Activated CD4-positive, alpha-beta memory T cell treated with anti-CD3 and anti-CD28 coated beads for 36 hours (primary cell): ENCODE measurements at places on chromosomes 6 and 20. TPM values are rescaled to one million over a fixed set of nuclear protein-coding genes. Genes with fewer than 3 reads are reported as not detected.

- H3K4me1 ChIP-seq: no peaks in the 10 kb centered on the region
- H3K36me3 ChIP-seq: no peaks in the 10 kb centered on the region
- no peak for DNase-seq
- no peaks in the 10 kb centered on the region for H3K27me3 ChIP-seq
These were observed 15.9 kb upstream of the TRERF1 start for GRCh38 chr6:42467651-42468050.

DNA sequence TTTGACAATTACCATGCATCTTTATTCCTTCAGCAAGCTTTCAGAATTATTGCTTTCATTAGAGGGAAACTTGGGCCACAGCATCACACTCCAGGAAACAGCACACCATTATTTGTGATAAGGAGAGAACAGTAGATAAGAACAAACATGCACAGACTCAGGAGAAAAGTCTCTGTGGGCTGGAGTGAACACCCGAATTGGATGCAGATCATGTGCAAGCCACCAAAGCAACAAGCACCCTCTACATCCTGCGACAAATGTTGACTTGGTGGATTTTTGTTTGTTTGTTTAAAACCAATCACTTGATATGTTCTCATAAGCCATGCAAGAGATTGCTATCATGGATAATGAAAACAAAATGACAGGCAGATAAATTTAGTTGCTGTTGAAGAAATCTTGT is 67.7 kb upstream of the ZFP64 start:
- no peak overlapping the region for H3K4me3 ChIP-seq
- peaks cover 1% of the 10 kb centered on the region for H3K36me3 ChIP-seq
- DNase-seq: no peak
- peaks cover 13% of the 10 kb centered on the region for H3K27me3 ChIP-seq

DNA sequence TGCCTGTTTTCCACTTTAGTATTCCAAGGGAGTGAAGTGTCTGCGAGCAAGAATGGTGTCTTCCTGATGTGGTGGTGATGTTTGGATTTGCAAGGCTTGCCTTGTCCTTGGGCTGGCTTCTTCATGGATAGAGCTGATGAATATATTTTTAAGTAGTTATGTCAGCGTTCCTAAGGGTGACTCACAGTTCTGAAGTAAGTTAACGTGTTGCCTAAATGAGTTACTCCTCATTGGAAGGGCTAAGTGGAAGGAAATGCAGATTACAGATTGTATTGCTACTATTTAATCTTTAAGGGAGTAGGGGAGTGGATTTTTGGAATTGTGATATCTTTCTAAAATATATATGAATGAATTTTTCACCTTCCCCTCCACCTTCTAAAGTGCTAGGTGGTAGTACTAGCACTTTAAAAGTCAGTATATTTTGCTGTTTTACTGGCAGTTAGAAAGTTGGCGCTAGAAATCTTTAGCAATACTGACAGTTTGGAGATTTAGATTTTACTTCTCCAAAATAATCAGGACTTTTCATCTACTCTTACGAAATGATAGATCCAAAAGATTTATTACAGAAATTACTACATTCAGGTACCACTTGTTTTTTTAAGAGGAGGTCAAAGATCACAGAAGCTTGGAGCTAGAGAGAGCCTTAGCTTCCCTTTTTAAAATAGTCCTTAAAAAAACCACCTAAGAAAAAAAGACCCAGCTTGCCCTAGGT is 197.4 kb downstream of the JARID2 start:
- H3K4me3 ChIP-seq: no peak overlapping the region
- H3K36me3 ChIP-seq: peaks cover 2% of the 10 kb centered on the region
- no peak for DNase-seq

- no peaks in the 10 kb centered on the region for H3K36me3 ChIP-seq
- DNase-seq: no peak
- H3K4me1 ChIP-seq: no peaks in the 10 kb centered on the region
- H3K27me3 ChIP-seq: no peaks in the 10 kb centered on the region
- H3K27ac ChIP-seq: no peak overlapping the region
- H3K4me3 ChIP-seq: no peak overlapping the region
These were observed 46.1 kb downstream of the PRKN start for GRCh38 chr6:162681447-162681846.

The CSTF1 gene
- 53.9 TPM for total RNA-seq

DNA sequence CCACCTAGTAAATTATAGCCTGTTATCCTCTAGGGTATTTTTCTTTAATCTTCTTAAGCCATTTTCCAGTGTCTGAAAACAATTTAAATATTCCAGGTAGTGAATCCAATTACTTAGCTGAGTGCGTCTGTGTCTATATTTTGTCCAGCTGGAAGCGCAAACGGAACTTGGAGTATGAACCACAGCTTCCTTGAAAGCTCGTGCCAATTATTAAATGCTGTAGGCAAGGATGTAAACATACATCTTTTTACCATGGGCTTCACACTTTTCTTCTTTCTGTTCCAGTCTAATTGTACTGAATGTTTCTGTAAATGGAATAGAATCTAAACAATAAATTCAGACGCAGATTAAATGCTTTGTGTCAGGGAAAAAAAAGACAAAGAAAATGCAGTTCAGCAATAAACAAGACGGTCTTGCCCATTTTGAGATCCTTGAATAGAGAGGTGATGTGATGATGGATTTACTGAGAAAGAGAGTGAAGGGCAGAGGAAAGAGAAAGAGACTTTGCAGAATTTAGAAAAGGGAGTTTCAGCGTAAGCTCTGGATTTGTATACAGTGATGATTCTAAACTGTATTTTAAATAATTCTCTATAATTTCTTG is 1.9 kb downstream of the PLCB1 start:
- no peak overlapping the region for H3K4me3 ChIP-seq
- no peak overlapping the region for H3K27ac ChIP-seq
- no peaks in the 10 kb centered on the region for H3K36me3 ChIP-seq
- DNase-seq: no peak
- H3K4me1 ChIP-seq: peaks cover 17% of the 10 kb centered on the region

- peaks cover 1% of the 10 kb centered on the region for H3K27me3 ChIP-seq
- peaks cover 36% of the 10 kb centered on the region for H3K4me1 ChIP-seq
- H3K36me3 ChIP-seq: peaks cover 28% of the 10 kb centered on the region
- no peak for DNase-seq
- peak overlapping the region; percentile 95 for H3K27ac ChIP-seq
These were observed 1.3 kb downstream of the NUP153 start for GRCh38 chr6:17705428-17705777.

GRCh38 chr6:113649880-113650609 is 207.1 kb upstream of the MARCKS start:
- peaks cover 4% of the 10 kb centered on the region for H3K27me3 ChIP-seq
- no peak for DNase-seq
- no peaks in the 10 kb centered on the region for H3K36me3 ChIP-seq
- no peak overlapping the region for H3K27ac ChIP-seq
- H3K4me3 ChIP-seq: no peak overlapping the region
- H3K4me1 ChIP-seq: no peaks in the 10 kb centered on the region

GRCh38 chr20:32521780-32522525 is 63.2 kb downstream of the NOL4L start:
- peak overlapping the region; percentile 58 for H3K27ac ChIP-seq
- peak; percentile 78 for DNase-seq
- H3K4me1 ChIP-seq: peaks cover 47% of the 10 kb centered on the region
- peaks cover 2% of the 10 kb centered on the region for H3K36me3 ChIP-seq
- H3K27me3 ChIP-seq: no peaks in the 10 kb centered on the region

GRCh38 chr6:1313384-1313766 is 1.5 kb downstream of the FOXQ1 start:
- peaks cover 2% of the 10 kb centered on the region for H3K36me3 ChIP-seq
- no peak overlapping the region for H3K4me3 ChIP-seq
- DNase-seq: no peak
- no peak overlapping the region for H3K27ac ChIP-seq
- peaks cover 62% of the 10 kb centered on the region for H3K27me3 ChIP-seq

The EEF1A2 gene
- 1.7 TPM for total RNA-seq

- peaks cover 21% of the 10 kb centered on the region for H3K4me1 ChIP-seq
- peaks cover 13% of the 10 kb centered on the region for H3K27me3 ChIP-seq
- no peak for DNase-seq
These were observed 50.5 kb upstream of the DTNBP1 start for GRCh38 chr6:15713325-15713724.

The BPIFB1 gene
- total RNA-seq: not detected

GRCh38 chr6:44856479-44856878 is 469.0 kb downstream of the CDC5L start:
- H3K4me3 ChIP-seq: no peak overlapping the region
- no peaks in the 10 kb centered on the region for H3K27me3 ChIP-seq
- H3K36me3 ChIP-seq: no peaks in the 10 kb centered on the region
- no peak for DNase-seq
- H3K27ac ChIP-seq: no peak overlapping the region

DNA sequence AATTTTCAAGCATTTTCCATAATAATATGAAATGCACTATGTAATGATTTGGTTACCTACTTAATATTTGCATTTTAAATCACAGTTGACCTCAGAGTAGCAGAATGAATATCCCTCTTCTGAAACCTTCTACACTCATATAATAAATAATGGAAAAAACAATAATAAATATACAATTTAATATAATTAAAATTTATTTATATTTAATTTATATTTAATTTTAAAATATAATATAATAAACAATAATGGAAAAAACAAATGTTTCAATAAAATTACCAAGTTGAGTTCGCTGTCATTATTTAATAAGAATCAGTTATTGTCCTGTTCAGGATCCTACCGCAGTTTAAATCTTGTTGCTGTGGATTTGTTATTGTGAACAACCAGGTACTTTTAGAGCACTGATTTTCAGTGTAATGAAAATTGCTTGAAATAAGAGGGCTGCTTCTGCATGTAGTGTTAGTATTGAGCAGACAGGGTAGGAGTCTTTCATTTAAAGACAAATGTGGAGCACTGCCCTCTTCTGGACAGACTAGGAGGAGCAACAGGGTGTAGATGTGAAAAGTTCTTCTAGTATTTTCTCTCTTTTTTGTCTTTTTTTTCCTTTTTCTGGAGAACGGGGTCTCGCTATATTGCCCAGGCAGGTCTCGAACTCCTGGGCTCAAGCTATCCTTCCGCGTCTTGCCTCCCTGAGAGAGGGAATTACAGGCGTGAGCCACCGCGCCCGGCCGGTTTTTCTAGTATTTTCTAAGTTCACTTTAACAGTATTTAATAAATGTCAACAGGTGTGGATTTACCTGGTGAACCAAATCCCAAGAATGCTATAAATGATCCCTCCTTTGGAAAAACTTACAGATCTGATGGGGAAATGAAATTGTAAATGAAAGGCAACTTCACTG is 13.6 kb downstream of the TRAPPC3L start:
- no peak overlapping the region for H3K27ac ChIP-seq
- peak; percentile 64 for DNase-seq
- no peak overlapping the region for H3K4me3 ChIP-seq
- H3K4me1 ChIP-seq: no peaks in the 10 kb centered on the region
- H3K27me3 ChIP-seq: peaks cover 12% of the 10 kb centered on the region

The RTN4IP1 gene
- total RNA-seq: 8.5 TPM

GRCh38 chr6:116446399-116446798 is 14.8 kb upstream of the CALHM6 start:
- peaks cover 23% of the 10 kb centered on the region for H3K27me3 ChIP-seq
- DNase-seq: no peak
- no peaks in the 10 kb centered on the region for H3K36me3 ChIP-seq
- H3K4me3 ChIP-seq: no peak overlapping the region

DNA sequence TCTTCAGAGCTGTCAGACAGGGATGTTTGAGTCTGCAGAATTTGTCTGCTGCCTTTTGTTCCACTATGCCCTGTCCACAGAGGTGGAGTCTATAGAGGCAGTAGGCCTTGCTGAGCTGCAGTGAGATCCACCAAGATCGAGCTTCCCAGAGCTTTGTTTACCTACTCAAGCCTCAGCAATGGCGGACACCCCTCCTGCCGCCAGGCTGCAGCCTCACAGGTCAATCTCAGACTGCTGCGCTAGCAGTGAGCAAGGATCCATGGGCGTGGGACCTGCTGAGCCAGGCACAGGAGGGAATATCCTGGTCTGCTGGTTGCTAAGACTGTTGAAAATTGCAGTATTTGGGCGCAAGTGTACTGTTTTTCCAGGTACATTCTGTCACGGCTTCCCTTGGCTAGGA is 28.4 kb upstream of the RAB32 start:
- no peaks in the 10 kb centered on the region for H3K4me1 ChIP-seq
- H3K27me3 ChIP-seq: no peaks in the 10 kb centered on the region
- H3K4me3 ChIP-seq: no peak overlapping the region
- H3K27ac ChIP-seq: no peak overlapping the region
- no peaks in the 10 kb centered on the region for H3K36me3 ChIP-seq

DNA sequence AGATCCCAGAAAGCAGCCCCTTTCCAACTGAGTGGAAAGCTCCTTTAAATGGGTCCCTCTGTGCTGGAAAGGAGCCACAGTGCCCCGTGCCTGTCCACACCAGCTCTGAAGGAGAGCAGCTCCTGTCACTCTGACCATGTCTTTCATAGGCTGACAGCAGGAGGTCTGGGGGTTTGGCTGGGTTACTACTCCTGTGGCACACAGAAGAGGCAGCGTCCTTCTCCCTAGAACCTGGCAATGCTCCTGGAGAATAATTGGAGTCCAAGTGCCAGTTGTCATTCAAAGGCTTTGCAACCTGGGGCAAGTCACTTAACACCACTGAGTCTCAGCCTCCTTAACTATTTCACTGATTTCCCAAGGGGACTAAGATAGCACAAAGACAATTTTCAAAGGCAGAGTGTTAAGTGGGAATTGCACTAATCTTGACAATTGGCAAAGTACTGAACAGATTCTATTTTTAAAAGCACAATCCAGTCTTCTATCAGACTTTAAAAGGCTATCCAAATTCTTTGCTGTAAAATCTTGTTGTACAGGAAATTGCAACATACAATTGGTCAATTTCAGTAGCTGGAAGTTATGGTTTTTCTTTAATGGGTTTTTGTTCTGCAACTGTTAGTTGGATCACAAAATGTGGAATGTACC is 457.2 kb downstream of the KIF16B start:
- H3K27me3 ChIP-seq: no peaks in the 10 kb centered on the region
- no peak overlapping the region for H3K27ac ChIP-seq
- H3K36me3 ChIP-seq: no peaks in the 10 kb centered on the region
- no peak for DNase-seq
- no peaks in the 10 kb centered on the region for H3K4me1 ChIP-seq

GRCh38 chr6:161254464-161255253 is 19.2 kb downstream of the AGPAT4 start:
- H3K27me3 ChIP-seq: no peaks in the 10 kb centered on the region
- no peaks in the 10 kb centered on the region for H3K4me1 ChIP-seq
- H3K27ac ChIP-seq: no peak overlapping the region
- no peak for DNase-seq
- H3K36me3 ChIP-seq: no peaks in the 10 kb centered on the region
- H3K4me3 ChIP-seq: no peak overlapping the region

GRCh38 chr6:163252061-163252591 is 162.4 kb upstream of the QKI start:
- H3K36me3 ChIP-seq: no peaks in the 10 kb centered on the region
- H3K27ac ChIP-seq: no peak overlapping the region
- DNase-seq: no peak

- no peak for DNase-seq
- H3K36me3 ChIP-seq: no peaks in the 10 kb centered on the region
- no peaks in the 10 kb centered on the region for H3K4me1 ChIP-seq
- no peak overlapping the region for H3K4me3 ChIP-seq
These were observed 434.1 kb downstream of the RFPL4B start for GRCh38 chr6:112781241-112781640.

DNA sequence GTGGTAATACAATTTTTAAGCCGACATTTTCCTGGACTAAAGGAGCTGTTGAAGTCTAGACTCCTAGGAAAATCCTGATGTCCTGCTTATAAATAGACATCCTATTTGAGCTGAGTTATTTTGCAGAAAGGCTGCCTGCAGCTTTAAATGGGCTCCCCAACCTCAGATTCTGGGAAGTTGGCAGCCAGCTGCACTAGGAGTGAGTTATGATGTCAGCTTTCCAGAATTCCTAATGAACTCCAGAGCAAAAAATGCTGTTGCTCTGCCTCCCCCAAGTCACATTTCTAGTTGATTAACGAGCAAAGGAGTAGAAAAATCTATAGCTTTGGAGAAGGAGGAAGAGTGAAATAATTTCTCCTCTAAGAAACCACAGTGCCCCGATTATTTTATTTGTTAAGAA is 346.3 kb upstream of the SULF2 start:
- no peak overlapping the region for H3K27ac ChIP-seq
- H3K27me3 ChIP-seq: peaks cover 7% of the 10 kb centered on the region
- H3K36me3 ChIP-seq: no peaks in the 10 kb centered on the region
- no peak for DNase-seq
- H3K4me3 ChIP-seq: no peak overlapping the region
